Caco-2 (cell line): ENCODE measurements at places on chromosomes 6 and 20.

DNA sequence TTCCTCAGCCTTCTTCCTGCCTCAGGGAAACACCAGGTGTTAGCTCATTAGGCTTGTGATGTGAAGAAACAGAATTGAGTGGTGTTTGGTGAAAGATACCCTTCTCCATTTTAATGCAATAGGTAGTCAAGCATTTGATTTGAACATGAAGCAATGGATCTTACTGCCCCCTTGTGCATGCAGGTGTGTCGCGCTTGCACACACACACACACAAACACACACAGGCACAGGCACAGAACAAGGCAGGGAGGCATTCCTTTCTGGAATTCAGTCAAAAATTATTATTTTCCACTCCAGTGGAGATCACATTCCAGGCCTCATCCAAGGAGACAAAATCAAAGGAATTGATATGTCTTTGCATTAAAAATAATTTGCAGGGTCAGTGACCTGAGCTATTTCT lies 667.0 kb upstream of the MARCKS start:
- no peak for DNase-seq

- no peak for DNase-seq
These were observed 24.7 kb downstream of the RBCK1 start for GRCh38 chr20:432677-433299.

DNA sequence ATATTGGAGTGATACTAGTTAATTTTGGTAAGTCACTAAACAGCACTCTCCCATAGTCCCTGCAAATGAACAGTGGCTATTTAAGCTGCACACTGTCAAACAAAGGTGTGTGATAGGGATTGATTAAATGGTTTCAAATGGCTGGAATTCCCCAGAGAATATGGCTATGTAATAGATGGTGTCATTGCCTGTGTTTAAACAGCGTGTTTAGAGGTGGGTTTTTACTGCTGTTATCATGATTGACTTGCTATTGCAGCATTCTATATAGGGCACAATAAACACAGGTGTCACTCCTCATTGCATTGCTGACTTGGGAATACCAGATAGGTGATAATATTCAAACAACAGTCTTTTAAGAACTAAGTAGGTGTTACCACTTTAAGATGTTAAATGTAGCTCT lies 171.7 kb upstream of the MAN1A1 start:
- no peak for DNase-seq

- DNase-seq, result no peak
These were observed 334.7 kb upstream of the JAG1 start for GRCh38 chr20:11008444-11009033.

DNA sequence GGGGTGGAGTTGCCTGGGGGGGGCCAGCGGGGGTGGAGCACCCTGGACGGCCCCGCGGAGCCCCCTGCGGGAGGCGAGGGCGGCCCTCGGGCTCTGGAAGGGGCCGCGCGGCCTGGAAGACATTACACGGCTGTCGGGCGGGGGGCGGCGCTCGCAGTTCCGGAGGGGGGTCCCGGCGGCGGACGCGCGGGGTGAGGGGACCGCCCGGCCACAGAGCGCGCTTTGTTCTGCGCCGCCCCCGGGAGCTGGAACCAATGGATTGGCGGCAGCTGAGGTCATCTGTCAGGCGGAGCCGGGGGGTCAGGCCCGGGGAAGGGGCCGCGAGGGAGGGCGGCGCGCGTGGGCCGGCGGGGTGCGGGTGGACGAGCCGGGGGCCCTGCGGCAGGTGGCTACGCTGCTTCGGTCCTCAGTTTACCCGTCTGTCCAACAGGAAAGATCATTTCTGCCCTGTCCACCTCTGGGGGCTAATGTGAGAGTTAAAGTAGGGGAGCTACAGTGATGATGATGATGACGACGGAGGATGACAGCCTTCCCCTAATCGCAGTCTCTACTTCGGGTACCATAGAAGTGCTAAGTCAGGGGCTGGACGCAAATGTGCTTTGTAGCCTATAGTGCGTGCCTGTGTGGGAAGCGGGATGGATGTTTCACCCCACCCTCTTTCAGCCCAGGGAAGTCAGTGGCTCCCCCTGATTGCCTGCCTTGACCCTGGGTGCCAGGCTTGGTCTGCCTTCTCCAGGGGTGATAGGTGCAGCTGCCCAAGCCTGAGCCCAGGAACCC lies 10.4 kb downstream of the SRXN1 start:
- no peak for DNase-seq

DNA sequence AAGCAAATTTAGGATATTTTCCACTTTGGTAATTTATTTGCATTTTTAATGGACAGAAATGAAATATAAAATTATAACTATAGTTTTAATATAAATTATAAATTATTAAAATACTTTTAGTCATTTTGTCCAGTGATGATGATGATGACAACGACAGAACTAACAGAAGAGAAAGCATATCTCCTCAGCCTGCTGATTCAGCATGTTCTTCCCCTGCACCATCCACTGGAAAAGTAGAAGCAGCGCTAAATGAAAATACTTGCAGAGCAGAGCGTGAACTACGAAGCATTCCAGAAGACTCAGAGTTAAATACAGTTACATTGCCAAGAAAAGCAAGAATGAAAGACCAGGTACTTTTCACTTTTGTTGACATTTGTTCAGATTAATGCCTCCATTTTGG lies 64.9 kb downstream of the SENP6 start:
- no peak for DNase-seq

DNA sequence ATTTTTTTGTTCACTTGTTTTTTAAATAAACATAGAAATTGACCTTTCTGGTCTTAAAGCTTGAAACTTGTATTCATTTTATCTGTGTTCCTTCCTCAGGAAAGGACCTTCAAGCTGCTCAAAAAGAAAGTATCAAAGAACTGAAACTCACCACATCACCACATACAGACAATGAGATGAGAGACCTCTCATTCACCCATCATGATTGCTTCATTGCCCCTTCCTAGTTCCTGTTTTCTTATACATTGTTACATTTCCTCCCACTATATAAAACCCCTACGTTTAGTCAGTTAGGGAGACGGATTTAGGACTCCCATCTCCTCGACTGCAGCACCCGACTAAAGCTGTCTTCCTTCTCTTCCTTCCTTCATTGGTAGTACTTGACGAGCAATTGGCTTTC lies 180.5 kb upstream of the OPRM1 start:
- DNase-seq, result no peak

- DNase-seq, result no peak
These were observed 15.0 kb downstream of the GABBR1 start for GRCh38 chr6:29617782-29618554.

DNA sequence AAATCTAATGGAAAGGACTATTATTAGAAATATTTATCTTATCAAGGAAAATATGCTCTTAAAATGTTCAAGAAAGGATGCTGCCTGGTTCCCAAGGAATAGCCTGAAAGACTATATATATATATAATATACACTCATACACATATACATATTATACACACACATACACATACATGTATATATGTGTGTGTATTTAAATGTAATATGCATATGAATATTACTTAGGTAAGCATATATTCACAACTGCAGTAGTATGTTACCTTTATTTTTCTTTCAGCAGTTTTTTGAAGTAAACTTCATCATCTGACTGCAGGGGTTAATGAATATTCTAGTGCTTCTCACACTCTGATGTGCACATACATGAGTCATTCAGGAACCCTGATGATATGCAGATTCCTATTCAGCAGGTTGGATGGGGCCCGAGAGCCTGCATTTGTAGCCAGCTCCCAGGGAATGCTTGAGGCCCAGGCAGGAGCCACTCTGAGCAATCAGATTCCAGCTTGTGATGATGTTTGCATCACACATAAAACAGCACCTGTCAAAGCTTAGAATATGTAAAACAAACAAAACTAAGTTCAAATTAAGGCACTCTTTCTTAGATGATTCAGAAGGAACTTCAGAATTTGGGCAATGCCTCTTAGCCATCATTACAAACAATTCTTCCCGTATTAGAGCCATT lies 16.1 kb downstream of the MYLK4 start:
- DNase-seq, result no peak

DNA sequence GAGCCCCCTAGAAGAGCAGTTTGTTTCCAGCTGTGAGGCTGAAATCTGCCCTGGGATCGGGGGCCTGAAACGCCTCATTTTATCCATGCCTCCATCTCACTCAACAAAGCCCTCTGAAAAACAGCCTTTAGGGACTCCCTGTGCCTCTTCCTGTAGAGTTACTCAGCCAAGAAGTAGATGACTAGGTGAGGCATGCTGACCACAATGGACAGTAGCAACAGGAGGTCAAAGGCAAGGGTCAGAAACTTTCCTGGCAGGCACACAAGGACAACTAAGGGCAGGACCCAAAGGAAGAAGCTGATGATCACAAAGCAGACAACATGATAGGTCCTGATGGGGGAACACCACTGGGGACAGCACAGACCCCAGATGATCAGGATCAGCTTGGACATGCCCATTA lies 12.8 kb downstream of the MAS1L start:
- DNase-seq, result no peak

DNA sequence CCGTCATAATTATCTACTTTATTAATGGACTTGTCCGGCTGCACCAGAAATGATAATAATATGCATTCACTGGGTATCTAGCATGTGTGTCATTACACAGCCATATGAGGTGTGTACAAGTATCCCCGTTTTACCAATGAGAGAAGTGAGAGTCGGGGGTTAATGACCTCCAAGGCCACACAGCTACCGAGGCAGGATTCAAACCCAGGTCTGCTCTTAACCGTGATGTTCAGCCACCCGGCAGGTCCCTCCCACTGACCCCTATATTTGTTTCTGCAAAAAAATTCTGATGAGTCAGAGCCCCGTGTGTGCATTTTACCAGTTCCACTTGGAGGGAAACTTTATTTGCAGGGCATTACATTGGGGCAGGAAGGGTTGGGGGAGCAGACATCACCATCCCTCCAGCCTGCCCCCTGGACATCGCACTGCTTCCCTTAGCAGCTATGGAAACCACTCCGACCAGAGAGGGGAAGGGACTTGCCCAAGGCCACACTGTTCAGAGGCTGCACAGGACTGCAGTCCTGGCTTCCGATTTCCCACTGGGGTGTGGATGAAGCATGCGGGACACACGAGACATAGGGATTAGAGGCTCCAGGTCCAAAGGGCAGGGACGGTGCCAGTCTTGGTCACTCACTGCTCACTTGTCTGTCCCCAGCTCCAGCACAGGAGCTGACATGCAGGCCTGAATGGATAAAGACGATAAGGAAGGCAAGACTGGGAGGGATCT lies 10.1 kb upstream of the SRC start:
- DNase-seq, result no peak

DNA sequence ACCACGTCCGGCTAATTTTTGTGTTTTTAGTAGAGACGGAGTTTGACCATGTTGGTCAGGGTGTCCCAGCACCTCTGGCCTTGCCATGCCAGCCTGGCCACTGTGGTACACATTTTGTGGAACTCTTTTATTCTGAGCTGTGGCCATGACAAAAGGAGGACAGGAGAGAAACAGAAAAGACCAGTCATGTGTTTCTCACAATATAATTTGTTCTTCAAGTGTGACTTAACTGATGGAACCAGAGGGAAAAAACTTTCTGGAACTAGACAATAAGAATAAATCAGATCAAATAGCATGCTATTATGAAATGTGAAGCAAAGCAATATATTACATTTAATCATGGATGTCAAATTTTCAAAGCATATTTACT lies 4.2 kb upstream of the RNASET2 start:
- no peak for DNase-seq

DNA sequence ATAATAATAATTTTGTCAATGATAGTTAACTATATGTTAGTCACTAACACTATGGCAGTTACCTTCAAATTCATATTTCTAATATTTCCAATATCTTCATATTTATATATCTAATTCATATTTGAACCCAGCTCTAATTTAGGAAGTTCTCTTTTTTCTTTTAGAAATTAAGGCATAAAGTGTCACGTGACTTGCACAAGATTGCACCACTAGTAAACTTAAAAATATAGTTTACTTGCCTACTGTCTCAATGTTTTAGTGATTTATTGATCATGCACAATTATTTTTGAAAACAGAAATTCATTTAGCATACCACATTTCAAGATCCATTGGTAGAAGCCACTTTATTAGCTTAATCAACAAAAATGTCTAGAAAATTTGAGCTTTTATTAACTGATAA lies 508.7 kb upstream of the ZNF337 start:
- DNase-seq, result no peak
